ENCODE measurements at places on chromosomes 5 and 9.

- DNase-seq: no peak
These were observed 509.8 kb downstream of the CSNK1G3 start for GRCh38 chr5:124021776-124022175.

- DNase-seq: no peak
These were observed 794.9 kb upstream of the ARRDC3 start for GRCh38 chr5:92177926-92178487.

DNA sequence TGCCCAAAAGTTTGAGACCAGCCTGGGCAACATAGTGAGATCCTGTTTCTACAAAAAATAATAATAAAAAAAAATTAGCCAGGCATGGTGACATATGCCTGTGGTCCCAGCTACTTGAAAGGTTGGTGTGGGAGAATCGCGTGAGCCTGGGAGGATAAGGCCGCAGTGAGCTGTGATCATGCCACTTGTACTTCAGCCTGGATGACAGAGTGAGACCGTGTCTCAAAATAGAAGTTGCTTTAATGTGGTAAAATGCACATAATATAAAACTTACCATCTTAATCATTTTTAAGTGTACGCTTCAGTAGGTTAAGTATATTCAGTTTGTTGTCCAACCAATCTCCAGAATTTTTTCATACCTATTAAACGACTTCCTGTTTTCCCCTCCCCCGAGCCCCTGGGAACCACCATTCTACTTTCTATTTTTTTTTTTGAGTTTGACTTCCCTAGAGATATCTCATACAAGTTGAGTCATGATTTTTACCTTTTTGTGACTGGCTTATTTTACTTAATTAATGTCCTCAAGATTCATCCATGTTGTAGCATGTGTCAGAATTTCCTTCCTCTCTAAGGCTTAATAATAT is 120.1 kb upstream of the POC5 start:
- no peak for DNase-seq

DNA sequence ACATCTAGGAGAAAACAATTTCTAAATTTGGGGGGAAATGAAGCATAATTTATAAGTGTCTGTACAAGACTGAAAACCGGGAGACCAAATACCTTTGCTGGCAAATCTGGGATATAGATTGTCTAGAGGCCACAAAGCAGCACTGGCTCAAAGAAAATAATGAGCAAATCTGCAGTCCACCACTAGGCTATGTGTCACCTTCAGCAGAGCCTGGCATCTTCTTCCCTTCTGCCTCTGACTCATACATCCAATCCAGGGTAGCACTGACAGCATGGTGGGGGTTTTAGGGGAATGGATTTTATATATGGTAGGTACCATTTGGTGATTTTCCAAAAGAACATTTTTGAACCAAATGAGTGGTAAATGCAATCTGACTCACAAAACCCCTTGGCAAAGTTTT is 12.8 kb downstream of the FAM81B start:
- no peak for DNase-seq

- no peak for DNase-seq
These were observed 426.7 kb downstream of the CDK5RAP2 start for GRCh38 chr9:120153258-120153657.

DNA sequence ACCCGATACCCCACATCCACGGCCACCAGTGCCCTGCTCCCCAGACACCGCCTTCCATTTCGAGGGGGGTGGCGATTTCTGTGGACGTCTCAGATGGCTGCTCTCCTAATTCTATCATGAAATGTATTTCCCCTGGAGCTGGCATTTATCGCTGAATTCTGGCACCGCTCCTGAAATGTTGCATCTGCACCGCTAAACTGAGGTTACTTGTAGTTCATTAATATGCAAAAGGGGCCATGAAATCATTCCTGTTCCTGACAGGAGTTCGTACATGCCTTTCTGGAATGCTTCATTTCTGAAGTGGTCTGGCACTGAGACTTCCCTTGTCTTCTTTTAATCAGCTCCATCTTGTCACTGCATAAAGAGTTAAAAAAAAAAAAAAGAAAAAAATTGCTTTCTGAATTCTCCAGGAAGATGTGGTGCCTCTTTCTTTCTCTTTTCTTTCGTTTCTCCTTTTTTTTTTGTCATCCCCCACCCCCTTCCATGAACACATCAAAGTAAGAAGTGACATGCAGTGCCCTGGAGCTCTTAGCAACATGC is 97.7 kb upstream of the SMARCA2 start:
- no peak for DNase-seq

DNA sequence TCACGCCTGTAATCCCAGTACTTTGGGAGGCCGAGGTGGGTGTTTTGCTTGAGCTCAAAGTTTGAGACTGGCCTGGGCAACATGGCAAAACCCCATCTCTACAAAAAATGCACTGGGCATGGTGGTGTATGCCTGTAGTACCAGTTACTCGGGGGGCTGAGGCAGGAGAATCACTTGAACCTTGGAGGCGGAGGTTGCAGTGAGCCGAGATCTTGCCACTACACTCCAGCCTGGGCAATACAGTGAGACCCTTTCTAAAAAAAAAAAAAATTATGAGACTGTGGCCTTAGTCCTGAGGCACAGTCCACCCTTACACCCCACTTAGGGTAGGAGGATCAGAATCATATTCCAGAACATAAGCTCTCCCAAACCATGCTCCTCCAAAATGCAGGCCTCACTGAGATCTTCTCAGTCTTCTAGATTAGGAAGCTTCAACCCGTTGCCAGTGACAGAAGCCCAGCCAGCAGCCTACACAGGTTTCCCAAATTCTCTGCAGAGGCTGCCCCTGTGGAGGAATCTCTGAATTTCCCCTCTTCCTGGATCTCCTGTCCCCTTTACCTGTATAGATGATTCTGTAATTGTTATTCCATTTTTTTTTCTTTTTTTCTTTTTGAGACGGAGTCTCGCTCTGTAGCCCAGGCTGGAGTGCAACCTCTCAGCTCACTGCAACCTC is 77.3 kb downstream of the BASP1 start:
- DNase-seq: no peak

- no peak for DNase-seq
These were observed 146.8 kb upstream of the DAPK1 start for GRCh38 chr9:87350915-87351314.

DNA sequence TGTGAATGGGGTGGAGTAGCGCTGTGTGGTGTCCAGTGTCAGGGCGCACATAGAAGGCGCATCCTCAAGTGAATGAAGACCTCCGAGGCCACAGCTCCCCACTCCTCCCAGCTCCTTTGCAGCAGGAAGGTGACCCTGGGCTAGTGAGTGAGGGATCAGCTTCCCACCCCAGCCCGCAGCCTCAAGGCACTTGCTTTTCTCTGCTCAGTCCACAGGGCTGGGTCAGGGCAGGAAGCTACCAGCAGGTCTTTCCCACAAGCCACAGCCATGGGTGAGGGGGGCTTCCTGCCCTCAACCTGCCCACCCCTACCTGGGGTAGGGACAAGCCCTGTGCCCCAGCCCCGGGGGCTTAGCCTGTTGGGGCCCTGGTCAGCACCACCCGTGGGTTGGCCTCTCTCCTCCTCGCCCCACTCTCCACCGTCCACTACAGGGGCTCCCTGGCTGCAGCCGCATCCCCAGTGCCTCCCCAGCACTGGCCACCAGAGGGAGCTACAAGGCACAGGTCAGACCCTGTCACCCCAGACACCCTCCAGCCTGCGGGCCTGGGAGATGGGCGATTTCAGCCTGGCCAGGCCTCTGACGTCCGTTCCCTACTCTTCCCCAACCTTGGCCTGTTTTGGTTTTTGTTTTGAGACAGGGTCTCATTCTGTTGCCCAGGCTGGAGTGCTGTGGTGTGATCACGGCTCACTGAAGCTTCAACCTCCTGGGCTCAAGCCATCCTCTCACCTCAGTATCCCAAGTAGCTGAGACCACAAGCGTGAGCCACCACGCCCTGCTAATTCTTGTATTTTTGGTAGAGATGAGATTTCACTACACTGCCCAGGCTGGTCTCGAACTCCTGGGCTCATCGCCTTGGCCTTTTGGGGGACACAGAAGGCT is 1.3 kb upstream of the ABCA2 start:
- peak; percentile 95 for DNase-seq

DNA sequence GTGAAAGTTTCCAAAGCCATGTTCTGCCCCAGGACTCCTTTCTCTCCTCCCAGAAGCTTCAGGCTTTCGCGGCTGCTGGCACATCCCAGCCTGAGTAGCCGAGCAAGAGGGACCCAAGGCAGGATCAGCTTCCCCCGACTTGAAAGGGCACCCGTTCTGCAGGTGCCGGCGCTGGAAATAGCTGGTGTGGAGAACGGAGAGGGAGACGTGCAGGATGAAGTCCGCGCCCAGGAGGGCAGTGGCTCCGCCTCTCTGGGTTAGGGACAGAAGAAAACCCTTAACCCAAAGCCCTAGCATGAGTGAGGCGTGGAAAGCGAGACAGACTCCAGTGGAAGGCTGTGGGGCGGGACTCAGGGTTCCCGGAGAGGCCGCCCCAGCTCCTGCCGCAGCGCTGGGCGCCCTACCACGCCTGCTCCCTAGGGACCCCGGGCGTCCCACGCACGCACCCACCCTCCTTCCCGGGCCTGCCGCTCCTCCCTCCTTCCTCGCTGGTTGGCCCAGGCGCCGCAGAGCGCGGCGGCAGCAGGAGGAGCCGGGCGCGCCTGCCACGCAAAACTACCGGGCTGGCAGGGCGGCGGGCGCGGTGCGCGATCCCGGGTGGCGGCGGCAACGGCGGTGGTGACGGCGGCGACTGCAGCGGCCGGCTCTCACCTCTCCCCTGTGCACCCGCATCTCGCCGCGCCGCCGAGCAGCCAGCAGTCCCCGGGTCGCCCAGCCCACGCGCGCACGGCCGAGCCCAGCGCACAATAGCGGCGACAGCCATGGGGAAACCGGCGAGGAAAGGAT is at the start of gene SLC1A1:
SLC1A1 (plus strand) TSS at position 550 of the 786 bp plus-strand sequence; CDS start at position 762, 212 bp downstream.
- peak; percentile 69 for DNase-seq

- DNase-seq: no peak
These were observed 75.8 kb upstream of the SARDH start for GRCh38 chr9:133813749-133814585.

- DNase-seq: no peak
These were observed 395.4 kb downstream of the CSNK1G3 start for GRCh38 chr5:123907349-123907748.

GRCh38 chr9:127303830-127304229 is 39.3 kb downstream of the GARNL3 start:
- no peak for DNase-seq

- DNase-seq: no peak
These were observed 63.1 kb downstream of the MTMR12 start for GRCh38 chr5:32249668-32250067.
